ENCODE measurements at places on chromosomes 11 and 22.

- DNase-seq: no peak
These were observed 469 bp downstream of the ZBED5 start for GRCh38 chr11:10857459-10857708.

GRCh38 chr22:24592058-24592850, 619 bp downstream of the LRRC75B start:
- no peak for DNase-seq

DNA sequence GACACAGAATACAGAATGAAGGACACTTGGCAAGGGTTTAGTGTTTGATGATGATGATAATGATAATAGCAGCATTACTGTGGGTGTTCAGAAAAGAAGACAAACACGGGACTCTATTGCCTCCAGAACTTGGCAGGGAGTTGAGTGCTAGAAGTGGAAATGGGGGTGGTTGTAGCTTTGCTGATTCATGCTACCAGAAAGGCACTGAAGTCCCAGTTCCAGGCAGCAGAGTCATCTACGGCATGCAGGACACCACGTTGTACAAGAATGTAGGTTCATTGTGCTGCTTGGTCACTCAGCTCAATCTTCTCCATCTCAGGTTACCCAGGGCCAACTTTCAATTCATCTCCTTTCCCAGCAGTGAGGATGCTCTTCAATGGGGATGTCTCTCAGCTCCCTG, 115.7 kb downstream of the NTM start:
- peak; percentile 86 for DNase-seq

- DNase-seq: no peak
These were observed 426 bp upstream of the GDPD5 start for GRCh38 chr11:75526192-75526541.

DNA sequence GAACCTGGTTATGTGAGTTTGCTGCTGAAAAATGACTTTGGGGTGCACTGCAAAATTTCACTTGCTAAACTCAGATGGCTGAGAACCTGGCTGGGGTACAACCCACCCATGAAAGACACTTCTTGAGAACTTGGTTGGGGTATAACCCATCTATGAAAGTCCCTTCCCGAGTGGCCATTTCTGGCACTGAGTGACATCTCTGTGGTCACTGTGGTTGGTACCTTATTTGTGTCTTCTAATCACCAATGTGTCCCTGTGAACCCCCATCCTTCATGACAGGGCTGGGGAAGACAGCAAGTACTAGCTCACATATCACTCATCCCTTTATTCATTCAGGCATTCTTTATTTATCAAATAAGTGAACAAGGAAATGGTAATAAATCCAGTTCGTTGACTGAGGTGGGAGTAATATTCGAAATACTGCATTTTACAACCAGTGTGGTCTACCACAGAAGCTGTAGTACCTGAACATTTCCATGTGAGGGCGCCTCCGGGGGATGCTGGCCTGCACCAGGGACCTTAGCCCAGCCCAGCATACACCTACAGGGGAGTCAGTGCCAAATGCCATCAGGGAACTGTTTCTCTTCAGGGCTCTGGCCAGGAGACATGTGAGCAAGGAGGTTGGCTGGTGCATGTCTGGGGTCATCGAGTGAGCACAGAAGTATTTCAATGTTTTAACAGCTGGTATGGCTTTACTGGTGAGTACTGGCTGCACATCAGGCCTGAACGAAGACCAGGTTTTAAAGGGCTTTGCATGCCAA, 122.1 kb downstream of the CSNK2A3 start:
- no peak for DNase-seq

- no peak for DNase-seq
These were observed 6.4 kb downstream of the CCDC89 start for GRCh38 chr11:85679576-85679975.

DNA sequence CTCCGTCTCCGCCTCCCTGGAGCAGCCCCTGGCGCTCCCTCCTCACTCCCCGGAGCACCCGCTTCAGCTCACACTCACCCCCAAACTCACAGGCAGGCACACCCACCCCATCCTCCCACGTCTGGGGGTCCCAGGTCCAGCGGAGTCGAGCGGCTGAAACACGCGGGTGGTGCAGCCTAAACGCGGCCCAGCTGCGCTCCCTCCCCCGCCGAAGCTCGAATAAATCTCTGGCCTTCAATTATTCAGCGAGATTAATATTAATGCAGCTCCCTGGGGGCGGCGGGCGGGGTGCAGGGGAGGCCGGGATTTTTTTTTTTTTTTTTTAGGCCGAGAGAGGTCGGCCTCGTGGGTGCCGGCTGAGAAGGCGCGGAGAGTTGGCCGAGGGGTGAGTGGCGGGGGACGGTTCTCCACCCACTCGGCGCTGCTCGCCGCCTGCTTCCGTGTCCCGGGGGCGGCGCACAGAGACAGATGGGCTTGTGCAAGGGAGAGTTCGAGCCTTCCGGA, 524 bp upstream of the SLC1A2 start:
- DNase-seq: no peak

DNA sequence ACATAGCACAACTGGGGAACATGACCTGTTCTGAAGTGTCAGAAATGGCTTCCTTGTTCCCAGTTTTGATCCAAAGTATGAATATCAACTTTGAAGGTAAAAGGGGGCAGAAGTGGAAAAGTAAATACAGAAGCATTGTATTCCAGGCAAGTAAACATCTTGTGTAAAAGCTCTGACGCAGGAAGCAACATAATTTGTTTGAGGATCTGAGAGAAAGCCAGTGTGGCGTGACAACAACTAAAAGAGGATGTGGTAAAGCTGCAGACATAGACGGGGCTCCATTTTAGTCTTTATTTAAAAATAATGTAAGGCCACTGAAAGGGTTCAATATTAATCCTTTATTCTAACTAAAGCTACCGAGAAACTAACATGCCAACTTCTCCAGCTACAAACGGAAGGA, 310.2 kb downstream of the DLG2 start:
- DNase-seq: no peak

DNA sequence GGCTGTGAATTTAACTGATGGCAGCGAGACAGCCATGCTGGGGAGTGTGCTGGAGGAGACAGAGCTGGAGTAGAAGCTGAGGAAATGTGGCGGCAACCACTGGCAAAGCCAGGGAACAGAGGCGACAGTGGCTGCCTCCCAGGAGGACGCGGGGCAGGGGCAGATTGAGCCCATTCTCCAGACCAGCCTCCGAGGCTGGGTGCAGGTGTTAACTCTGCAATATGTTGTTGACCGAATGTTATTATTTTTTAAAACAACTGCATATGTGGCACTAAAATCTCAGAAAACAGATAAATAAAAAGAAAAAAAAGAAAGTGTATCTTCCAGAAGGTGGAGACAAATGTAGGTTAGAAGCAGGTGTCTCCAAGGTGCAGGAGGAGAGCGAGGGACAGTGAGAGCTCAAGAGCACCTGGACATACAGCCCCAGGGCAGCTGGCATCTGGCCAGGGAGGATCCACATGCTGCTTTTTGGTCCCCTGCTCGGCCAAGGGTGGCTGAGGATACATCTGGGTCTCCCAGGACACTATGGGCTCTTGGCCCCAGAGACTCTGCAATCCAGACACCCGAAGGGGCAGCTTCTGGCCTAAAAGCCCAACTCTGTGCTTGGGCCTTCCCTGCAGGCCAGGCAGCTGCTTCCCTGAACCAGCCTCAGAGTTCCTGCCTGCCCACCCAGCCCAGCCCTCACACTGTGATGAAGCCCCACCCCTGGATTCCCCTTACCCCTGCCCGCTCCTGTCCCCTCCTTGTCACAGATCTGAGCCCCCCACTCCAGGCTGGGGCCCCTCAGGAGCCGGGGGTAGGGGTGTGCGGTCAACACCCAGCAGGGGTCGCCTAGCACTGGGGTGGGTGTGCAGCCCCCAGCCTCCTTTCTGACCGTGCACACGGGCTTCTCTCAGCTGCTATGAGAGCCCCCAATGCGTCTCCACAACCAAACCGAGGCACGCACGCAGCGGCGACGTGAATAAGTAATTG, 12.9 kb downstream of the RTN4R start:
- no peak for DNase-seq

DNA sequence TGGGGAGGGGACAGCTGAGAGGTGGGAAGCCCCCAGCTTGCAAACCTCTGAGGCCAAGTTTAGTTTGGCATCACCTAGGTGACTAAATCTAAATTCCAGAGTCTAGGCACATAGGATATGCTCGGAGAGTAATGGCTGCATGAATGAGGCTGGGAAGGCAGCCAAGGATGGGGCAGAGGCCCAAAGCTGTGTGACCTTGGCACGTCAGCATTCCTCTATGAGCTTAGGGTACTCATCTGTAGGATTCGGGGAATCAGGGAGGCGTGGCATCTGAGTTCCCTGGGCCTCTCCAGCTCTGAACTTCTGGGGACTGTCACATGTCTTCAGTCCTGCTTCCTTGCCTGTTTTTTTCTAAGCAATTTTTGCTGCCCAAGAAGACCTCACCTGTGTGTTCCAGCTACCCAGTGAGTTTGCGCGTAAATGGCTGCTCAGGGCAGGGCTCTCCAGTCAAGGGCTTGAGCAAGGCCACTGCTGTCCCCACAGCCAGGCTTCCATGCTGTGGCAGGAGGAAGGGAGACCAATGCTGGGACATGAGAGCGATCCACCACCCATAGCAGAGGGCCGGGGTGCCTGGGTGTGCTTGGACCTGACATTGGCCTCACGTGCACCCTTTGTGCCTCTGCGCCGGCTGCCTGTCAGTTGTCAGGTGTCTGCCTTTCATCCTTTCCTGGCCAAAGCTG, 13.9 kb downstream of the DAGLA start:
- DNase-seq: no peak

- DNase-seq: no peak
These were observed 6.5 kb upstream of the TOP3B start for GRCh38 chr22:21989049-21989448.

DNA sequence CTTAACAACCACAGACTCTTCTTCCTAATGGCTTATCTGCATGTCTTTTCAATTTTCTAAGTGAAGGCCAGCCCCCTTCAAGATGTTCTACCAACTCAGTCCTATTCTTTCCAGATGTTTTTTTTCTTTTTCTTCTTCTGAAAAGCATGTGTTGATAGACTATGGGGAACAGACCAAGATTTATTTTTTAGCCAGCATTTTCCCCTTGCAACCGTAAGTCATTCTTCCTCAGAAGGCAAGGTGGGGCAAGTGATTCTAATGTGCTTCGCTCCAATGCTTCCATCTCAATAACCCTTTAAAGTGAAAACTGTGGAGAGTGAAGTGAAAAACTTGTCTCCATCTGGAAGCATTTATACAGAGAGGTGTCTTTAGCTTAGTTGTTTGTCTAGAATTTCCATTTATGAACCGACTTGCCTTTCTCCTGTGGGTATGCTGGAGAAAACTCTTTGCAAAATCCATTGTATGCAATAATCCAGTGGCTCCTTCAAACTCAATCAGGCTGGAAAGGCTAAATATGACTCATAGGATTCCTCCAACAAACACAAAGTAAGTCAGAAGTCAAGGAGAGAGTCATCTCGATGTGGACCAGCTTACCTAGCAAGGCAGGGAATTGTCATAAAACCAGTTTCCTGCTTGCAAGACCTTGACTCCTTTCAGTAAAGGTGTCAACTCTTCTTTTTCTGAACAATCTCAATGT, 83.7 kb downstream of the MAML2 start:
- peak; percentile 65 for DNase-seq

GRCh38 chr11:47946682-47947559, 33.4 kb upstream of the PTPRJ start:
- peak; percentile 90 for DNase-seq

DNA sequence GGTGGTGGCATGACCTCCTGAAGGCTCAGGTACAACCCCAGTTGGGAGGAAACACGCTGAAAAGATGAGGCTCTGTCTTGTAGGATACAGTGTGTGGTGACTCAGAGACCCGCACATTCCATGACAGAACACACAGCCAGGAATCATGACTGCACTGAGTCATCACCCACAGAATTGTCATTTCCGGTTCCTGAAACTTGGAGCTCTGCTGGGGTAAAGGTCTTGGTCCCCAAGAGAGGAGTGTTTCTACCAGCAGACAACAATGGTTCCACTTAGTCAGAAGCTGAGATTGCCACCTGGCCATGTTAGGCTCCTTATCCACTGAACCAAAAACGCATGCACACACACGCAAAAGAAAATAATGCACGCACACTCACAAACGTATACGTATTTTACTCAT, 31.5 kb upstream of the CYB5R3 start:
- DNase-seq: peak; percentile 95

- no peak for DNase-seq
These were observed 27.4 kb downstream of the POU2F3 start for GRCh38 chr11:120267319-120267718.

DNA sequence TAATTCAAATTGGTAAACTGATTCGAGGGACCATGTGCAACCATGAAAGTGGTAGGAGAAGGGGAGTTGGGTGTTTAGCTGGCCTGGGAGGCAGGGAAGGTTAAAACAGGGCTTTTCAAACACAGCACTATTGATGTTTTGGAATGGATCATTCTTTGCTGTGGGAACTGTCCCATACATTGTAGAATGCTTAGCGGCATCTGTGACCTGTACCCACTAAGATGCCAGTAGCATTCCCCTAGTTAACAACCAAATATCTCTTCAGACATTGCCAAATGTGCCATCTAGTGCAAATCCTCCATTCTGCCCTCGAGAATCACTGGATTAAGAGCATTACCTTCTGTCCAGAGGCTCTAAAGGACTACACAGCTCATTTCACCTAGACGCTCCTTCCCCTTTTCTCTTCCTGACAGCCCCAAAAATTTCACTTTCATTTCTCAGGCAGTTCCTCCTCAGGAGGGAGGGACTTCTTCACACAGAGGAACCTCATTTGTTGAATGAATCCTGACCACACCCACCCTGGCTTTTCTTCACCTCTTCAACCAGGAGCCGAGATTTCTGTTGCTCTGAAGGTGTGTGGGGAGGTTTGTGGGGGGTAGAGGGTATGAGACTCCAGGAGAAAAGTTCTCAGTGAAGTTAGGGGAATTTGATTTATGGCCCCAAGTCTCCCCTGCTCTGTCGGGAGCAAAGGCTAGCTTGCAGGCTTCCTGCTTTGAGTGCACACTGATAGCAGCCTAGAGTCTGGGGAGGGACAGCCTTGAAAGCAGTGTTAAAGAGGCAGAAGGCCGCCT, at the start of gene TRIM34:
TSS of gene TRIM34 (plus strand) at position 513 of the 791 bp plus-strand sequence. CDS start 7,331 bp downstream, outside the sequence.
- DNase-seq: peak; percentile 60

DNA sequence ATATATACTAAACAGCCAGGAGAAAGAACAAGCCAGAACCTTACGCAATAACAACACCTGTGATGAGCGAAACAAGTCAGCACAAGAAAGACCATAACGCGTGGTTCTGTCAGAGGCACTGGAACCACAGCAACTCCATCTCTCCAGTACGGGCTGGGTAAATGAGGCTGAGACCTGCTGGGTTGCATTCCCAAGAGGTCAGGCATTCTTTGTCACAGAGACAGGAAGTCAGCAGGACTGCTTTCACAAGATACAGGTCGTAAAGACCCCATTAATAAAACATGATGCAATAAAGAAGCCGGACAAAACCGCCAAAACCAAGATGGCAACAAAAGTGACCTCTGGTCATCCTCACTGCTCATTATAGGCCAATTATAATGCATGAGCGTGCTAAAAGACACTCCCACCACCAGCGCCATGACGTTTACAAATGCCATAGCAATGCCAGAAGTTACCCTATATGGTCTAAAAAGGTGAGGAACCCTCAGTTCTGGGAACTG, 21.7 kb downstream of the TPST2 start:
- DNase-seq: no peak

- DNase-seq: no peak
These were observed 3.8 kb upstream of the PKP3 start for GRCh38 chr11:390175-390574.
